K562 (cell line): ENCODE measurements at places on chromosomes 7 and 10. TPM values are rescaled to one million over a fixed set of nuclear protein-coding genes. Genes with fewer than 3 reads are reported as not detected.

- H3K27me3 ChIP-seq, result peaks cover 33% of the 10 kb centered on the region
- peaks cover 12% of the 10 kb centered on the region for H3K4me1 ChIP-seq
- no peaks in the 10 kb centered on the region for H3K36me3 ChIP-seq
Measured at GRCh38 chr7:100949227-100949932, at the start of gene MUC3A. TSS of gene MUC3A (plus strand) at chr7:100949534. CDS start at chr7:100949625, 91 bp downstream.

DNA sequence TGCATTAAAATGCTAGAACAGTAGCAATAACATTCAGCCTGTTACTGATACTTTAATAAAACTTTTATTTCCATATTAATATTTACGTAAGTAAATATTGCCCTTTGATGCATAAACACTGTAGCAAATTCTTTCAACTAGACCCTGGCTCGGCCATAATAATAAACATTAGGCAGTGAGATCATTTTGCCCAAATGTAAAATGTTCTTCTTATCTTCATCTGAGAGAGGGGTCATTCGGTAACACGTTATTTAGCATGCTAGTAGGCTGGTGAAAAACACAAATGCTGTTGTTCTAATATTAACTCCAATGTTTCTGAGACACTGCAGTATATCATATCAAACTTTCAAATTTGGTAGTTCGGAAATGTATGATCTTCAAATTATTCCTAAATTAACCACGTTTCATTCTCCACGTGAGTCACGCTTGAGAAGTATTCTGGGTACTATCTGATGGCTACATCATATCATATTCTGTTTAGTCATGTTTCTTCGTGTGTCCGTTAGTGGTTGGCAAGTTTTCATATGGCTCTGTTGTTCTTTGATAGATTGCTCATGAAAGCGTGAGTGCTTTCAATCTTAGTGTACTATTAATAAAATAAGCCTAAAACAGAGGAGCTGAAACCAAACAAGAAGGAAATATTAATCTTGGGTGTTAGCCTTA, 145.8 kb downstream of the NSUN6 start:
- no peak overlapping the region; the same call in 2 of the 3 replicates for H3K27ac ChIP-seq
- H3K4me3 ChIP-seq, result no peak overlapping the region
- no peak for DNase-seq
- H3K27me3 ChIP-seq, result 0 out of 3 replicates have a peak, but pooled peaks cover 3% of the 10 kb centered on the region

DNA sequence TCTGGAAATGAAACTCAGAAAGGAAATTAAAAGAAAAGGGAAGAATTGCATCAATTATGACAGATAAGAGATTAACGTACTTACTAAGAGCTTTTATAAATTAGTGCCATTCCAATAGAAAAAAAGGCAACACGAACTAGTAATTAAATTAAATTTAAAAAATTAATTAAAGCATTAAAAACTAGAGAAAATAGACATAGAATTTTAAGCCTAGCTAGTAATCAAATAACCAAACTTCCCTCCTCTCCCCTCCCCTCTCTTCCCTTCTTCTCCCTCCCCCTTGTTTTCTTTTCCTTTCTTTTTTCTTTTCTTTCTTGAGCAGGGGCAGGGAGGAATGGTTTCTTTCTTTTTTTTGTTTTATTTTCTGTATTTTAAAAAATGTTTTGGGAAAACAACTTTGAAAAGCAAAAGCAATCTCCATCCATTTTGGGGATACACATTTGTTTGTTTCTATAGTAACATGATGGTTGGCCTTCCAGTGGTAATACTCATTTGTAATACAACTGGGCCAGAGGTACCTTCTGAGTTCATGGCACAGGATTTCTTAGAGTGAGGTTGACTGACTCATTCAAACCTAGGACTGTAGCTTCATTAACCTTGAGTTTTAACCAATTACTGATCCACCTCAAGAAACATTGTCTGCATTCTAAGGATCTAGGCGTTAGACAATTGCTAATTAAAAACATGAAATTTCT, 132.6 kb downstream of the ST7 start:
- DNase-seq, result peak; percentile 21
- no peaks in the 10 kb centered on the region for H3K27me3 ChIP-seq
- no peak overlapping the region for H3K27ac ChIP-seq
- H3K4me1 ChIP-seq, result peaks cover 11% of the 10 kb centered on the region
- H3K4me3 ChIP-seq, result no peak overlapping the region
- H3K36me3 ChIP-seq, result peaks cover 10% of the 10 kb centered on the region; the same call in 1 of the 3 replicates

GRCh38 chr10:44261710-44262455, 123.0 kb downstream of the CXCL12 start:
- DNase-seq, result no peak
- H3K4me3 ChIP-seq, result no peak overlapping the region
- H3K4me1 ChIP-seq, result no peaks in the 10 kb centered on the region
- H3K27ac ChIP-seq, result no peak overlapping the region

DNA sequence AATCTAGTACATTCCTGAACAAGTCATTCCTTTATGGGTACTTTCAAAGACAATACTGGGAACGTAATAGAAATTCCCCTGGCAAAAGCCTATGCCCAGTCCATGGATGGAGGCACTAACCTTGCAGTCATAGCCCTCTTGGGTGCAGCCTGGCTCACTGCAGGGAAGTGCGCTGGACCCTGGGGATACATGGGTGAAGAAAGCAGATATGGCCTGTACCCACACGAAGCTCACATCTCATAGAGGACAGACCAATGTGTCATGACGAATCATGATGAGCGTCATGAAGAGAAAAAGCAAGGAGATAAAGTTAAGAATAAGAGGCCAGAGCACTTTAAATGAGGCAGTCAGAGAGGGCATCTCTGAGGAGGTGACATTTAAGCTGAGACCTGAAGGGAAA, 11.8 kb downstream of the PRLHR start:
- no peak for DNase-seq
- H3K36me3 ChIP-seq, result no peaks in the 10 kb centered on the region
- no peak overlapping the region for H3K27ac ChIP-seq
- H3K4me1 ChIP-seq, result no peaks in the 10 kb centered on the region
- H3K27me3 ChIP-seq, result peaks cover 11% of the 10 kb centered on the region

CDNF gene
- 0.85 and 1.00 TPM in 2 replicates for total RNA-seq
